ENCODE measurements at places on chromosomes 3 and 15. TPM values are rescaled to one million over a fixed set of nuclear protein-coding genes. Genes with fewer than 3 reads are reported as not detected.

The KATNBL1 gene
- total RNA-seq: 51.8 TPM

DNA sequence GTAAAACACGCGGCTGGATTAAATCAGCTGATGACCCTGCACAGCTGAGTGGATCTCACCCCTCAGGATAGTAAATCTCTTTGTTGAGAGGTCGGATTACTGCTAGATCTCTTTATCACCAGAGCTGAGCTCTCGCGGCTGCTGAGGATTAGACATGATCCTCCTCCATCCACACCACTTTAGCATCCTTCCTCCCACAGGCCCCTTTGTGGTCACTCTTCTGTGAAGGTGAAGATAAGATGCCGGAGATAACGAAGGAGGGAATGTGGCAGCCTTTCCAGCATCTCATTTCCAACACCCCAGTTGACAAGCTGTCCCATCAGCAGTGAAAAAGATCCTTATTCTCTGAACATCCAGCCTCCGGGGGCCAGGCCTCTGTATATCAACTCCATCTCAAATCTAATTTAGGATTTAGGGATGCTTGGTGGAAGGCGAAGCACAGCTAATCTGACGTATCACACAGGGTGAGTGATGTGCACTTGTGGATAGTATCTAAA is 47.5 kb upstream of the SELENOK start:
- peaks cover 19% of the 10 kb centered on the region for H3K4me1 ChIP-seq
- no peak overlapping the region for H3K27ac ChIP-seq

- DNase-seq: peak; percentile 75
- H3K36me3 ChIP-seq: no peaks in the 10 kb centered on the region
- peak overlapping the region; percentile 66 for H3K27ac ChIP-seq
- peak overlapping the region; percentile 40 for H3K4me3 ChIP-seq
These were observed 31.5 kb upstream of the AP4E1 start for GRCh38 chr15:50876989-50877360.

The RAD18 gene
- 21.3 TPM for total RNA-seq

DNA sequence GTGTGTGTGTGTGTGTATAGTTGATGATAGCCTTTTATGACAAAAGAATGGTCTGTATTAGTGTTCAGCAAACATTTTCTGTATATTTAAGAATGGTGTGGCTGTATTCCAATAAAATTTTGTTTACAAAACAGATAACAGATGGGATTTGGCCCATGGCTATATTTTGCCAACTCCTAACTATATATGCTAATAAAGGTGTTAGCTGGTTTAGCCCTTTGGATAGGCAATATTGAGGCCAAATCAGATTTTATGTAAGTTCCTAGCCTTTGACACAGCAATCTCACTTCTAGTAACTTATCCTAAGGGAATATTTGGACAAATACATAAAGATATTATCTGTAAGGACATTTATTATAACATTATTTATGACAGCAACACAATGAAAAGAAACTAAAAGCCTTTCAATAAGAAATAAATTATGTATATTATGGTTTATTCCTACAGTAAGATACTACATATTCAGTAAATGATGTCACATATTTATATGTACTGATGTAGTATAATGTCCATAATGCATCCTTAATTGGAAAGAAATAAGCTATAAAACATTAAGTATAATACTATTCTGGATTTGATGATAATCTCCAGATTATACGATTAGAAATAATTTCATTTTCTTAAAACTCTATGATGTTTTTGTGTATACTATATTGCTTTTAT is 264.0 kb downstream of the RBMS3 start:
- H3K36me3 ChIP-seq: no peaks in the 10 kb centered on the region
- H3K4me3 ChIP-seq: no peak overlapping the region
- H3K27ac ChIP-seq: no peak overlapping the region

Data from type B pancreatic cell (in vitro differentiated cells).